ENCODE measurements at places on chromosomes 16 and 17.

DNA sequence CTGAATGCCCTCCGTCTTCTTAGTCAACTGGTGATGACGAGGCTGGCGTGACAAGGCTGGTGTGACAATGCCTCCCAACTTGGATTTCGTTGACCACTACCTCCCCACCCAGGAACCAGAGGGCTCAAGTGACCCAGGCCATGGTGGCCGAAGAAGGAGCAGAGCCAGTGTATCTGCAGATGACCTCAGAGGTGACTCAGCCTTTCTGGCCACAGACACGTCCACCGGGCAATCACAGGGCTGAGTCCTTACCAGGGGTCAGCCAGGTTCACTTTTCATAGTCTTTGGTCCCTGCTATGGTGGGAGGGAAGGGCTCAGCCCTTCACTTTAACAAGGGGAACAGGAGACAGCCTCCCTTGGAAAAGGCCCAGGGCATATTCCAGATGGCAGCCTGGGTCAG, 116.3 kb downstream of the MAF start:
- DNase-seq, result no peak

- no peak for DNase-seq
Measured at GRCh38 chr17:65936013-65936412, 255.9 kb downstream of the CEP112 start.

- no peak for DNase-seq
Measured at GRCh38 chr17:50429793-50430192, 3.8 kb downstream of the ACSF2 start.

- no peak for DNase-seq
Measured at GRCh38 chr16:50539822-50540710, 8.1 kb upstream of the NKD1 start.

DNA sequence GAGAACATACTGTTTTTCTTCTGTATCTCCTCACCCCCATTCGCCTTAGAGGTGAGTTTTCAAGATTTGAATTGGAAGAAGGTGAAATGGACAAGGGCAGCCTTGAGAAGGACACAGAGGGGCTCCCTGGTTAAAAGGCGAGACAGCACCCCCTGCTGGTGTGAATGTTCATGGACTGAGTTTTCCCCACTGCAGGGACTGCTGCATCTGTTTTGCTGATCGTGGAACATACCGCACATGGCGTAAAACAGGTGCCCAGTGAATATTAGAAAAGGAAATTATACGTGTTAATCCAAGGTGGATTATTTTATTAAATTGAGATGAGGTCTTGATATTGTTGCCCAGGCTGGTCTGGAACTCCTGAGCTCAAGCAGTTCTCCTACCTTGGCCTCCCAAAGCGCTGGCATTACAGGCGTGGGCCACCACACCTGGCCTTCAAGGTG, 54.5 kb downstream of the NDE1 start:
- DNase-seq, result peak; percentile 14

GRCh38 chr17:30155389-30155788, 38.8 kb downstream of the NSRP1 start:
- no peak for DNase-seq

GRCh38 chr17:78315355-78316114, 44.3 kb downstream of the SOCS3 start:
- DNase-seq, result no peak

DNA sequence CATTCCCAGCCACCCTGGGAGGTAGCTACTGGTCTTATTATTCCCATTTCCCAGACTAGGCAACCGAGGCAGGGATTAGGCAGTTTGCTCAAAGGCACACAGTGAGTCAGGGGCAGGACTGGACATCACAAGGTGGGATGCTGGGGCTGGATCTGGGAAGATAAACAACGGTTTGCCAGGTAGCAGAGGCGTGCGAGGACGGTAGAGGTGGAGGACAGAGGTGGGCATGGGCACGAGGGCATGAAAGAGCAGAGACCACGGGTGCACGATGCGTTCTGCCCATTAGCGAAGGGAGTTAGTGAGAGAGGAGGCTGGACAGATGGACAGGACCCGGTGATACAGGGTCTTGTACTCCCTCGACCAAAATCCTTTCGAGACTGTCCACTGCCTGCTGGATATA, 148.0 kb downstream of the SDK2 start:
- DNase-seq, result no peak

GRCh38 chr17:36072431-36073121, 8.5 kb downstream of the CCL18 start:
- no peak for DNase-seq

- DNase-seq, result no peak
Measured at GRCh38 chr16:67858500-67858899, 11.0 kb upstream of the CENPT start.

GRCh38 chr17:64277831-64278562, 14.9 kb upstream of the TEX2 start:
- DNase-seq, result no peak

GRCh38 chr17:22512506-22512905, 820.2 kb downstream of the KCNJ18 start:
- no peak for DNase-seq

DNA sequence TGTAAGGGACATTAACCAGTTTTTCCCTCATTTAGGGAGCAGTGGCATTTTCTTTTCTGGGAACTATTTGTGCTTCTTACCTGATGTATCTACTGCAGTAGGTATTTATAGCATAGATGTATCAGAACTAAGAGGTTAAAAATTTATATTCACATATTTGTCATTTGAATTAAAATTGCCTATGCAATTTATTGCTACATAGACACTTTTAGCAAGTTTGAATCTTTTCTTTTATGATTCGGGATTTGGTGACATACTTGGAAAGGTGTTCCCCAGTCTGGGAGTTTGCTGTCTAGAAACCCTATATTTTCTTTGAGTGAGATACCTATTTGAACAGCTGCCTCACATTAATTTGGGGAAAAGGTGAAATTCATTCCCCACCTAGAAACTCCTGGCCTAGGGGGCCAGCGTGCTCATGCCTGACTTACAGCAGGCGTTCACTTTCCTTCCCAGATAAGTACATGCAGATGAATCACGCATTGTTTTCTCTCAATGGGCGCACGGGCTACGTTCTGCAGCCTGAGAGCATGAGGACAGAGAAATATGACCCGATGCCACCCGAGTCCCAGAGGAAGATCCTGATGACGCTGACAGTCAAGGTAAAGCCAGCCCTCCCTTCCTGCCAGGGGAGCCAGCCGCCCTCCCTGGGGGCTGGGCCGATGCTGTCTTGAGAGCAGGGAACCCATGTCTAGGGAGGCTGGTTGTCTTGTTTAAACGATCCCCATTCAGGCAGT, 73.8 kb downstream of the SDR42E1 start:
- no peak for DNase-seq

- no peak for DNase-seq
Measured at GRCh38 chr17:56948491-56948890, 12.4 kb downstream of the COIL start.

DNA sequence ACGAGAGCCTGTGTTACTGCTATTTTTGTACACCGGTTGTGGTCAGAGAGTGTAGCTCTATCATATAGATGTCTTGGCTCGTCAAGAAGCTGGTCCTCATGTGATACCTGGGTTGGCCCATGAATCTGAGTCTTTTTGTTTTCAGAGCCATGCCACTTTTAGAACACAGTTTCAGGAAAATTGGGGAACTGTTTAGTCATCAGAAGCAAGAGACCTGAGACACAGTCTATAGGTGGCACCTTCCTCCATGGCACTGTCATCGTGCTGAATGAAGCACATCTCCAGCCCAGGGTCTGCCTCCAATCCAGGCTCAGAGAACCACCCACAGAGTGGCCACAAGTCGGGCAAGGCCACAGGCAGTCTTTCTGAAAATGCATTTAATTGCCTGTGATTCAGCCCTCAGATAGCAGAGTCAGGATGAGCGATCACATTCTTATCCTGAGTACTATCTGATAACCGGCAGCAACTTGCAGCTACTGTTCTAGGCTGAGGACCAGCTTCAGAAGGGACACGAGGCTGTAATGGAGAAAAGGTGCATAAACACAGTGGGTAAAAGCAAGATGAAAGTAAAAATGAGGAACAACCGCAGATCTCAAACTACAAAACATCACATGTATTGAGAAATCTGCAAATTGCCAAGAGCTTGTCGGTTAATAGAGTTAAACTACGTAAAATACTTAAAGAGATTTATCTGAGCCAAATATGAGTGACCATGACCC, 14.2 kb upstream of the HAPSTR1 start:
- no peak for DNase-seq

DNA sequence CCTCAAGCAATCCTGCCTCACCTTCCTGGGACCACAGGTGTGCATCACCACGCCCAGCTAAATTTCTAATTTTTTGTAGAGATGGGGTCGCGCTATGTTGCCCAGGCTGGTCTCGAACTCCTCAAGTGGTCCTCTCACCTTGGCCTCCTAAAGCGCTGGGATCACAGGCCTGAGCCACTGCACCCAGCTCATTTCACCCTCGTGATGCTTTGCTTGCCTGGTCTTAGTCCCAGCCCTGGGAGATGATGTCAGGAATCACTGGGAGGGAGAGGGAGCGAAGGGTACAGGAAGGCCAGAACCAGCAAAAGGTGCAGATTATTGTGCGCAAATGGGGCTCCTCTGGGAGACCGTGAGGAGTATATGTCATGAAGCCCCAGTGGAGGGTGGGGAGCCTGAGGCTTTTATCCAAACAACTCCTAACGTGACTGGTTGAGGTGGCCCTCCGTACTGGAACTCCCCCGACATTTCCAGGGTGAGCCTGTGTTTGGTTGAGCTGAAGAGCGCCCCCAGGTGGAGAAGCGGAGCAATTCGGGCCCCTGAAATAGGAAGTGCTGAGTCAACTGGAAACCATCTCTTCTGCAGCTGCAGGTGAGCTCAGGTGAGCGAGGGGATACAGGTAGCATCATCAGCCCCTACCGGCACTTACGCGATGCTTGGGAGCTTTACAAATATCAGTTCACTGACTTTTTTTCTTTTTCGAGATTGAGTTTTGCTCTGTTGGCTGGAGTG, 41.2 kb upstream of the HAPSTR1 start:
- DNase-seq, result no peak

GRCh38 chr16:51638339-51639135, 487.5 kb upstream of the SALL1 start:
- DNase-seq, result no peak

DNA sequence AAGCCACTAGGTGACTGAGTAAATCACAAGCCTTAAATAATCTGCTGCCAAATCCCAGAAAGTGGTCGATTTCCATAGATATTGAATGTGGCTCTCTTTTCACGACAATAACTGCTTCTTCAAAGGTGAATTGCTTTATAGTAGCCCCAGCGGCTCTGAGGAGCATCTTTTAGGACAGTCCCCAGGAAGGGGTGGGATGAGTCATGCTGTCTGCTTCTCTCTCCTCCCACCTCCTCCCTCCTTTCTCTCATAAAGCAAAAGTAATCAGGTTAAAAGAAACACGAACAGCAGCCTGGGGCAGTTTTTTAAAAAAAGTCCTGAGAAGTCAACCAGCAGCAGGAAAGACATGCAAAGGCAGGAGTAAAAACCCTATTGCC, 1.8 kb downstream of the KIAA0513 start:
- DNase-seq, result no peak

GRCh38 chr17:19384723-19385391, 2.1 kb downstream of the MFAP4 start:
- no peak for DNase-seq

DNA sequence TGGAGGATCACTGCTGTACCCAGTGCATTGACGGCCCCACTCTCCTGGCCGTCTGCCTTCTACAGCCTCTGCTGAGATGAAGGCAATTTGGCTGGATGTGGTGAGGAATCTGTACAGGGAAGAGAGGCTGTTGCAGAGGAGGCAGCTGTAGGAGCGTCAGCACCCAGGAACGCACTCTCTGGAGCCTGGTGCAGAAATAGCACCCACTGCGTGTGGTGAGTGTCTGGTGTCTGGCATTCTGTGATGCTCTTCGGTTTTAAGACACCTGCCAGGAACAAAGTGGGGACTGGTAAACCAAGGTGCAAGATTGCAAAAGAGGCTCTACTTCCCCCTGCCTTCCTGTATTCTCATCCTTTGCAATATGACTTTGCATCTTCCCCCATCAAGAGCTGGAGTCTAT, 187.5 kb upstream of the SDK2 start:
- no peak for DNase-seq

DNA sequence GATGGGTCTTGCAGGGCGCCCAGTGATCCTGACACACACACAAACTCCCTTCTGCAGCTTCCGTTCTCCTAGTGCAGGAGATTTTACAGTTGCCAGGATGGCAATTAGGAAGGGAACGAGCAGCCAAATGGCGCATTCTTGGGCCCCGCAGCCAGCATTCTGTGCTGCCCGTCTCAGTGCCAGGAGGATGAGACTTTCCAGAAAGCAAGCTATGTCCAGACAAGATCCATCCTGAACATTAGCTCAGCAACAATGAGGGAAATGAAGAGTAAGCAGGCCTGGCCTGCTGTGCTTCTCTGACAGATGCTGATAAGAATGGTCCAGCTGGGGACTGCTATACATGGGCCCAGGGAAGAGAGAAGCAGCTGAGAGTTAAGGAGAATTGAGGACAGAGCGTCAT, 16.5 kb downstream of the SPPL2C start:
- DNase-seq, result no peak

DNA sequence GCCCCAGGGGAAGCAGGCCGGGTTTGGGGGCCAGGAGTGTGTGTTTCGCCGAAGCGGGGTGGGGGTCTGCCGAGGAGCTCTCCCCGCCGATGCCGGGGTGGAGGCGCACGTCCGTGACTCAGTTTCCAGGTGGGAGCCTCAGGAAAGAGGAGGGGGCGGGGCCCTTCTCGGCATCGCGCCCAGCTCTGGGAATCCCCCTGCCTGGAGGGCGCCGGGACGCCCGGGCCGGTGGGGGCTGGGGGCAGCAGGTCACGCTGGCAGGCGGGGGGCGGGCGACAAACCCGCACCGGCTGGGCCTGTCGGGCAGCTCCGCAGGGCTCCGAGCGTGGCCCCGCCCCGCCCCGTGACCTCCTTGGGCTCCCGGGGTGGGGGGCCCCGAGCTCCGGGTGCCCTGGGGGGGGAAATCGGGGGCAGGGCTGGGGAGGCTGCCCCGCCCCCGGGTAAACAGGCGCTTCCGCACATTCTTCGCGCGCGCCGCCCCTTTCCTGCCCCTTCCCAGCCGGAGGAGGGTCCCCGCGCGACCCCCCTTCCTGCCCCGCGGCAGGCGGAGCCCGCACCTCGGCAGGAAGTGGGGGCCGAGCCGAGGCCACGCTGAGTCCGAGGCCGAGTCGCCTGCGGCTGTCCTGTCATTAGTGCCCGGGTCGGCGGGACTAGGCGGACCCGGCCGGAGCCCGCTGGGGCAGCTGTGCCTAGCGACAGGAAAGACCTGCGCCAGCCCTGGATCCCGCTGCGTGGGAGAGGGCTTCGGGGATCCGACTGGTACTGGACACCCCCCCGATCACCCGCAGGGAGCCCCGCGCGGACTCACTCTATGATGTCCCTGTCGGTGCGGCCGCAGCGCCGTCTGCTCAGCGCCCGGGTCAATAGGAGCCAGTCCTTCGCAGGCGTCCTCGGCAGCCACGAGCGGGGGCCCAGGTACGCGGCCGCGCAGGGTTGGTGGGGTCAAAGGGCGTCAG, 9.3 kb downstream of the RIPOR1 start:
- DNase-seq, result no peak
